Left ventricle myocardium superior (tissue), 1 donor: ENCODE measurements at places on chromosomes 6 and 20. TPM values are rescaled to one million over a fixed set of nuclear protein-coding genes. Genes with fewer than 3 reads are reported as not detected.

DNA sequence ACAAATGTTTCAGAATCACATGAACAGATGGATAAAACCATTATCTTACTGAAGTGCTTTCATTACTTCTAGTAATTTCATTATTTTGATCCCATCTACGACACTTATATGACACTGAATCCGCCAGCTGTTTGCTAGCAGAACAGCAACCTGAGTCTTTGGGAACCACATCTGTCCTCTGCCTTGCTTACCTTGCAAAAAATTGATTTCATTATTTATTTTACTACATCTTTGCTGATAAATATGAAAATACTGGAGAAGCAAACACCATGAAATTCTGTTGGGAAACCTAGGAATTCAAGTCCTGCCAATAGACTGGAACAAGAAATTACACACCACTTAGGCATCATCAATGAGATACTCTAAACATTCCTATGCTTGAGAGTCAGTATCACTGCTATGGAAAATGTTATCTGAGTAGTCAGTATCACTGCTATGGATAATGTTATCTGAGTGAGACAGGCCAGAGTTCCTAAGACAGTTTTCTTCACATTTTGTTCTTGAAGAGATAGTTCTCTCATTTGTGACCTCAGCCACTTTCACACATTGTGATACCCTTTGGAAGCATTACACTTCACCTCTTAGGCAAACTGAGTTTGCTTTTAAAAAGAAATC, 91.9 kb downstream of the PDE10A start:
- DNase-seq, result no peak

DNA sequence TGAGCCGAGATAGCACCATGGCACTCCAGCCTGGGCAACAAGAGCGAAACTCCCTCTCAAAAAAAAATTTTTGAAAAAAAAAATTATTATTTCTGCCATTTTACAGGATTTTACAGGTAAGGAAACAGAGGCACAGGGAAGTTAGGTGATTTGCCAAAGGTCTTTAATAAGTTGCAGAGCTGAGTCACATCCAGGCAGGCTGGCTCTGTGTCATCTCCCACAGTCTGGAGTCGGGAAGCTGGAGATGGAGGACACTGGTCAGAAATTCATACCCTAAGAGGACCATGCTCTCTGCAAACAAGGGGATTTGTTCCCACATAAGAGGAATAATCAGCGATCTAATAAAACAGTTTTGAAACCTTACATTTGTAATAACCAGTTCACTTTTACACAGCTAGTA, 24.1 kb downstream of the HECA start:
- DNase-seq, result no peak

- no peak for DNase-seq
These were observed 162.4 kb upstream of the KCNG1 start for GRCh38 chr20:51185277-51185676.

GRCh38 chr6:53639520-53639919, 26.0 kb downstream of the KLHL31 start:
- DNase-seq, result no peak

DNA sequence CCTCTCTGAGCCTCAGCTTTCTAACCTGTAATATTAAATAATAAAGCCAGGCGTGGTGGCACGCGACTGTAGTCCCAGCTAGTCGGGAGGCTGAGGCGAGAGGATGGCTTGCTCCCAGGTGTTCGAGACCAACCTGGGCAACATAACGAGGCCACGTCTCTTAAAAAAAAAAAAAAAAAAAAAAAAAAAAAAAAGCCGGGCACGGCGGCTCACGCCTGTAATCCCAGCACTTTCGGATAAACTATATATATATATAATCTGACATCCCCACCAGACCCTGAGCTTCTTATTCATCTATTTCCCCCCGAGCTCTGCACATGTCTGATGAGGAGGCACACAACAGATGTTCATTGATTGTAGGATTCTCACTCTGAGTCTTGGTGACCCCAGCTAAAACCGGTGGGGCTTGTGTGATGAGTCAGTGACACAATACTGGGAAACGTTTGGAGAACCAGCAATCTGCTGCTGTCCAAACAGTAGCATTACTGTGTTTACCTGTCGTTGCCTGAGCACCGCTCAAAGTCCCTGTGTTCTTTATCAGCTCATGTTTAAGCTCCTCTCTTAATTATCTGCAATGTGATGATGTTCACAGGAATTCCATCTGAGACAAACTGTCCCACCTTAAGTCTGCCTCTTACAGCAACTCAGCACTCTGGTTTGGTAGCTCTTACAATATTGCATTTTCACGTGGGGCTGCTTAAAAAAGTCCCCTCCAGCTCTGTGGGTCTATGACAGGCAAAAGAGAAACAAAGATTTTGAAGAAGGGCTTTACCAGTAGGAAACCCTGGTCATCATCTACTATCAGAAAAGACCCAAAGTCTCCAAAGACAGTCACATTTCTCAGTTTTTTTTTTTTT, 1.0 kb upstream of the SPATA2 start:
- no peak for DNase-seq

DNA sequence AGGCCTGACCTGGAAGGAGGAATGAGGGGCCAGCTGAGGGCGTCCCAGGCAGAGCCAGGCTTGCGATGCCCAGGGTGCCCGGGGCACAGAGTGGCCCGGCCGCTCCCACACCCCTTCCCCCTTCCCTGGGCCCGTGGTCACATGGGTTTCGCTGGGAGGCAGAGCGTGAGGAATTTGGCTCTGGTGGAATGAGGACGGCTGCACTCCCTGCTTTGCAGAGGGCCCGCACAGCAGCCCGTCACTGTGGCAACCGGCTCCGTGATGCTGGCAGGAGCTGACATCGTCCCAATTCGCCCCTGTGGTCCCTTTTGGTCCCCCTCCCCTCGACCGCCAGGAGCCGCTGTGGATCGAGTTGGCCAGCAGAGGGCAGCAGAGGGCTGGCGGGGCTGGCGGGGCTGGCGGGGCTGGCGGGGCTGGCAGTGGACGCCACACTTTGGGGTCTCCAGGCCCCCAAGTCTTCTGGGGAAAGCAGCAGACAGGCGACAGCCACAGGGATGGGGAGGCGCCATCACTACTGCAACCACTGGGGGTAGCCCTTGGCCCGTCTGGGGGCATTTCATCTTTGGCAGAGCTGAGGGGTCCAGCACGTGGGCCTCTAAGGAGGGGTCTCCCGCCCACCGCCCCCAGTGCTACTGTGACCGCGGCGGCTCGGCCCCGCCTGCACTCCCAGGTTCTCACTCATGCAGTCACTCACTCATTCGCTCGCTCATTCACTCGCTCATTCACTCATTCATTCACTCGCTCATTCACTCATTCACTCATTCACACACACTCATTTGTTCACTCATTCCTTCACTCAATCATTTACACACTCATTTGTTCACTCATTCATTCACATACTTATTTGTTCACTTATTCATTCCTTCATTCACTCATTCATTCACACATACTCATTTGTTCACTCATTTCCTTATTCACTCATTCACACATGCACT, 49.7 kb upstream of the BHLHE23 start:
- DNase-seq, result peak; percentile 45

GRCh38 chr20:25136643-25137559, 55.0 kb upstream of the VSX1 start:
- peak; percentile 83 for DNase-seq

- DNase-seq, result no peak
These were observed 158.7 kb downstream of the TFAP2A start for GRCh38 chr6:10256113-10256690.

- no peak for DNase-seq
These were observed 527.6 kb downstream of the CD83 start for GRCh38 chr6:14645221-14645620.

- no peak for DNase-seq
These were observed 573.3 kb downstream of the PKHD1 start for GRCh38 chr6:51513891-51514747.

DNA sequence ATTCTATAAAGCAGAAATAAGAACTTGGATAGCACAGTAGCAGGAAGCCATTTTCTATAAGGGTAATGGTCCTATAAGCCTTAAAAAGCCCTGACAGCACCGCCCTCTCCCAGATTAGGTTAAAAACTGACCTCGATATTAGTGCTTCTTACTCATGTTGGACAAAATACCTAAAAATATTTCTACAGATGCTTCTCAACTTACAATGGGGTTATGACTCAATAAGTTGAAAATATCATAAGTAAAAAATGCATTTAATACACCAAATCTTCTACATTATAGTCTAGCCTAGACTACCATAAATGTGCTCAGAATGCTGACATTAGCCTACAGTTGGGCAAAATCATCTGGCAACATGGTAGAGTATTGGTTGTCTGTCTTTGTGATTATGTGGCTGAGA, 70.3 kb downstream of the SESN1 start:
- no peak for DNase-seq

- no peak for DNase-seq
These were observed 66.8 kb upstream of the IYD start for GRCh38 chr6:150301846-150302519.

GRCh38 chr20:16621435-16622141, 48.3 kb upstream of the KIF16B start:
- DNase-seq, result no peak

GRCh38 chr20:56733967-56734366, 104.9 kb downstream of the TFAP2C start:
- DNase-seq, result no peak

GRCh38 chr6:55046869-55047422, 127.4 kb upstream of the HCRTR2 start:
- DNase-seq, result no peak

- no peak for DNase-seq
These were observed 43.0 kb downstream of the FAM184A start for GRCh38 chr6:119035459-119035858.

GRCh38 chr20:41540459-41540858, 77.7 kb downstream of the CHD6 start:
- DNase-seq, result no peak

DNA sequence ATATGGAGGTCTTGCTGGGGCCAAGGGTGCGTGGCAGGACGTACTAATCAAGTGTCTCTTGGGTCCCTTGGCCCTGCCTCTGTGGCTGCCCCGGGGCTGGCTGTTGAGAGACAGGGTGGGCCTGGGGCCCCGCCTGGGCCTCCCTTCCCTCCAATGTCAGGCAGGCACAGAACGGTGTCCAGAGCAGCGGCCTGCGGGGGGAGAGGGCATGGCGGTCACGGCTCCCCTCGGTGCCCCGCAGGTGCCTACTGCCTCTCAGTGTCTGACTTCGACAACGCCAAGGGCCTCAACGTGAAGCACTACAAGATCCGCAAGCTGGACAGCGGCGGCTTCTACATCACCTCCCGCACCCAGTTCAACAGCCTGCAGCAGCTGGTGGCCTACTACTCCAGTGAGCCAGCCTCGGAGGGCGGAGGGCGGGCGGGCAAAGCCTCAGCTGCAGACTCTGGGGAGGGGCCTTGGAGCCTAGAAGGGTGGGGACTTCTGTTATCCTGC, 50.0 kb downstream of the SRC start:
- peak; percentile 67 for DNase-seq

GRCh38 chr6:20919677-20920385, 385.6 kb downstream of the CDKAL1 start:
- DNase-seq, result no peak

- no peak for DNase-seq
These were observed 30.0 kb upstream of the ZNF133 start for GRCh38 chr20:18258126-18258860.

- DNase-seq, result no peak
These were observed 268.4 kb downstream of the PLCB1 start for GRCh38 chr20:8400486-8400885.

DNA sequence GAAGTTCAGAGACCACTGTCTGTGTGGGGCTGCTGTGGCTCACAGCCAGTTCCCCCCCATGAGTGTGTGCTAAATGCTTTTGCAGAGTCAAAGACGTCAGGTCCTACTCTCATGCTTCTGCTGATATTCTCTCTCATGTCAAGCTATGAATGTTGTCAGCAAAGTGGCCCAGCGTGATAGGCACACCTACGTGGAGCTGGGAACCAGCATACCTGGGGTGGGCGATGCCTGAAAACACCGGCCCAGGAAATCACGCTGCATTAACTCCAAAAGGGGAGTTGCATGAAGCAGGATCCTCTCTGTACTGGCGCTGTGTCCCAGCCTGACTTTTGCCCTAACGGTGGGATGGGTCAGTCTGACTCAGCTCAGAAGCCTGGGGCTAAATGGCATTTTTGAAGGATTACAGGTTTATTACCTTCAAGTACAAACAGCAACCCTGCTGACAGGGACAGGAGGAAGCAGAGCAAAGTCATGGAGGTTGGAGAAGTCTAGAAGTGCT, 9.0 kb upstream of the MRPS10 start:
- DNase-seq, result no peak

DNA sequence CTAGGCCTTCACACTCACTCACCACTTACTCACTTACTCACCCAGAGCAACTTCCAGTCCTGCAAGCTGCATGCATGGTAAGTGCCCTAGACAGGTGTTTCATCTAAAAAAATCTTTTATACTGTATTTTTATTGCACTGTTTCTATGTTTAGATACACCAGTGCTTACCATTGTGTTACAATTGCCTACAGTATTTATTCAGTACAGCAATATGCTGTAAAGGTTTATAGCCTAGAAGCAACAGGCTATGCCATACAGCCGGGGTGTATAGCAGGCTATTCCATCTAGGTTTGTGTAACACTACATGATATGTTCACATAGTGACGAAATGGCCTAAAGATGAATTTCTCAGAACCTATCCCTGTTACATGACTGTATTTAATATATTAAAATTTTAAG, 37.1 kb upstream of the KCNK5 start:
- no peak for DNase-seq

- DNase-seq, result no peak
These were observed 1.3 kb upstream of the BLOC1S5 start for GRCh38 chr6:8065519-8065911.

GRCh38 chr6:93407186-93407585, 12.2 kb downstream of the EPHA7 start:
- no peak for DNase-seq

PLN gene
- total RNA-seq, result 2,753 TPM

SLC44A4 gene
- not detected for total RNA-seq

RAET1G gene
- total RNA-seq, result 0.32 TPM

TNXB gene
- 64.1 TPM for total RNA-seq

HFE gene
- total RNA-seq, result 4.5 TPM

ZBTB24 gene
- total RNA-seq, result 3.4 TPM

GSTA3 gene
- not detected for total RNA-seq

ELOVL2 gene
- 1.3 TPM for total RNA-seq

MATN4 gene
- not detected for total RNA-seq

MYLK2 gene
- 0.10 TPM for total RNA-seq

PRPH2 gene
- 0.47 TPM for total RNA-seq

TREML2 gene
- total RNA-seq, result not detected

SLC17A9 gene
- total RNA-seq, result 1.5 TPM

NDRG3 gene
- 35.7 TPM for total RNA-seq

ARFGEF3 gene
- 2.3 TPM for total RNA-seq

CRIP3 gene
- 6.6 TPM for total RNA-seq

HACE1 gene
- 6.7 TPM for total RNA-seq

EPPIN gene
- not detected for total RNA-seq
